Kidney epithelial cell (primary cell): ENCODE measurements at places on chromosomes 7 and 10. TPM values are rescaled to one million over a fixed set of nuclear protein-coding genes. Genes with fewer than 3 reads are reported as not detected.

The MYO3A gene
- total RNA-seq = 0.34 and 2.3 TPM in 2 replicates

The OR2A42 gene
- 0.07 and 0.08 TPM in 2 replicates for total RNA-seq

The SLC13A1 gene
- total RNA-seq = not detected in 2 replicates

The ZNF248 gene
- 7.9 and 9.6 TPM in 2 replicates for total RNA-seq

The PON1 gene
- not detected in 2 replicates for total RNA-seq

The PTPRE gene
- 10.3 and 12.7 TPM in 2 replicates for total RNA-seq

The JMJD1C gene
- total RNA-seq = 90.3 and 98.3 TPM in 2 replicates

The STOX1 gene
- 0.21 and 0.71 TPM in 2 replicates for total RNA-seq

The GIMAP5 gene
- total RNA-seq = 0.17 TPM in 1 of 2 replicates, not detected in the other

GRCh38 chr7:45592230-45592991 lies 18.2 kb downstream of the ADCY1 start:
- DNase-seq = no peak

DNA sequence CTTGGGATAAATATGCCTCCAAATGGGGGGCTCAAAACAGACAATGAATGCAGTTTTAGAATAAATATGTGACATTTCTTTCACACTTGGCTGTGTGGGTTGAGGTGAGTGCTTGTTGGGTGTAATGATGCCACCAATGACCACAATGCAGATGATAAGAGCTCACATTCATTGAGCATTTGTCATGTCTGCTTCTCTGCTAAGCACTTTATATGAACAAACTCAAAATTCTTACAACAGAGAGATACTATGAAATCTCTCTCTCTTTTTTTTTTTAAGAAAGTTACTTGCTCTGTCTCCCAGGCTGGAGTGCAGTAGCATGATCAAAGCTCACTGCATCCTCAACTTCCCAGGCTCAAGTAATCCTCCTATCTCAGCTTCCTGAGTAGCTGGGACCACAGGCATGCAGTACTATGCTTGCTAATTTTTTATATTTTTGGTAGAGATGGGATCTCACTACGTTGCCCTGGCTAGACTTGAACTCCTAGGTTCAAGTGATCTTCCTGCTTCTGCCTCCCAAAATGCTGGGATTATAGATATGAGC lies 185.4 kb downstream of the JCAD start:
- no peak for DNase-seq

- no peak for DNase-seq
Measured at GRCh38 chr7:11829954-11830353, 2.0 kb downstream of the THSD7A start.

- no peak for DNase-seq
Measured at GRCh38 chr10:47454780-47455058, 29.2 kb downstream of the ANXA8 start.

DNA sequence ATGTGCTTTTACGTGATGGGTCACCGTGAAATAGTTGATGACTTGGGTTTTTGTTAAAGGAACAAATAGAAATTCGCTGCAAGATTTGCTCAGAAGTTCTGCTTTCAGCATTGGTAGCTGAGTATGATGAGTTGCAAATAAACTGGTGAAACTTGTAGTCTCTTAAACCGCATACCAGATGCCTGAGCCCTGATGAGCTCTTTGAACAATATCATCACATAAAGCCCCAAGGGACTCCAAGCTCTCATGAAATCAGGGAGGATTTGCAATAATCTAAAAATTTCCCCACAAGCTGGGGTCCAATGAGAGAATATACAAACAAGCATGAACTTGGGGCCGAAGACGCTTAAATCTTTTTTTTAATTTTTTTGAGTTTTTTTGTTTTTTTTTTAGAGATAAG lies 312.4 kb downstream of the CALN1 start:
- DNase-seq = no peak

DNA sequence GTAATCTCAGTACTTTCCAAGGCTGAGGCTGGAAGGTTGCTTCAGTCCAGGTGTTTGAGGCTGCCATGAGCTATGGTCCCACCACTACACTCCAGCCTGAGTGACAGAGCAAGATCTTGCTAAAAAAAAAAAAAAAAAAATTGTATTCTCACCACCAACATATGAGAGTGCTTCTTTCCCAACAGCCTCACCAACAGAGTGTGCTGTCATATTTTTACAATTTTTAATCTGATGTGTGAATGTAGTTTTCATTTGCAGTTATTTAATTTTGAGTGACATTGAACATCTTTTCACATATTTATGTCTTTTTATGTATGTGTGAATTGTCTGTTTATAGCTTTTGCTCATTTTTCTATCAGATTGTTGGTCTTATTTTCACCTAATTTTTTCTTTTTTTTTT lies 35.2 kb downstream of the MYO1G start:
- no peak for DNase-seq

DNA sequence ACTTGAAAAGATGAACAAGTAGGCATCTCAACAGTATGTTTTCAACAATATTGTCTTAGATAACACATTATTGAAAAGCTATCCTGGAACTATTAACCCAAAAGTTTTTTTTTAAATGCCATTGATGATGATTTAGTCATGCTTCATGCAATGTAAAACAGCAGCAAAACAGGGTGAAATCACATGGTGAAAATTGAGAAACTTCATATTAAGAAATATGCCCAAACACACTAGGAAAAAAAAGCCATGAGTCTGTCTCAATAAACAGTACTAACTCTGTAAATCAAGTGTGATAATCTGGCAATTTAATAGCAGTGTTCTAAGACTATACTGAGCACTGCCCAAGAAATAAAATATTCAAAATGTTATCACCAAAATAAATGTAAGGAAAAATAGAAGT lies 613.1 kb downstream of the KCNMA1 start:
- DNase-seq = no peak

DNA sequence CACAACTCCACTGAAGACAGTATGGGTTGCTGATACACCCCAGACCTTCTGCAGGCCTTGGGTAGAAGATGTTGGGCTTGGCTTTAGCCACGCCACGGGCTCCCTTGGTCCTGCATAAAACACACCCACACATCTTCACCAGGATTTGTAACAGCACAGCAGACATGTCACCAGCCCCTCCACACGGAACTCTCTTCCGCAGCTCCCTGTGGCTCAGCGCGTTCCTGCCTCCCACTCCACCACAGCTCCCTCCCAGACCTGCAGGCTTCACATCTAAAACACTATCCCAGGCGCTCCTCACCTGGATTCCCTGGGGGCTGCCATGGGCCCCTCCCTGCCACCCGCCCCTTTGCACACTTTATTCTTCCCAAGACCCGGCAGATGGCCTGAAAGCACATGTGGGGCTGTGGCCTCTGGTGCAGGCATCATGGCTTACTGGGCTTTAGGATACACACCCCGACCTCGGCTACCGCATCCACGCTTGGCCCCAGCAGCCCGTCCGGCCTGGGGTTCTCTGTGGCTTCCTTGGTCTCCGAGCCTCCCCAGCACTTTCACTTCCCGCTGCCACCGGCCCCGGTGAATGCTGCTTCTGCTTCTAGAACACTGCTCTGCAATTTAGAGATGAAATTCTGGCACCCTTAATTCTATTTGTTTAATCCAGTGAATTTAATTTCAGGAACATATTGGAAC lies 432.9 kb downstream of the DNAJB6 start:
- no peak for DNase-seq

DNA sequence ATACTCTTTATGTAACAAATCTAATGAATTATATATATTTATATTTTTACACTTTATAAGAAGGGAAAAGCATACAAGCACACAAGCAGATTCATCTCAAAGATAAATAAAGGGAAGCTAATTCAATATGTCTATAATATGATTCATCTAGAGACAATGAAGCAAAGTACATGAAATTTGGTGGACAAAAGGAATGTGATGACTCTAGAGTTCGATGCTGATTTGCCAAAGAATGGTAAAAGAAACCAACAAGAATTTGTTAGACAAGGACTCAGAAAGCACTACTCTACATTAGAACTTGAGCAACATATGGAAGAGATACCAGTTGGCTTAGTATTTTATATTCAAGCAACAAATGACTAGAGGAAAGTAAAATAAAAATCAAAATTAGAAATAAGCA lies 536.5 kb upstream of the TEX47 start:
- no peak for DNase-seq

DNA sequence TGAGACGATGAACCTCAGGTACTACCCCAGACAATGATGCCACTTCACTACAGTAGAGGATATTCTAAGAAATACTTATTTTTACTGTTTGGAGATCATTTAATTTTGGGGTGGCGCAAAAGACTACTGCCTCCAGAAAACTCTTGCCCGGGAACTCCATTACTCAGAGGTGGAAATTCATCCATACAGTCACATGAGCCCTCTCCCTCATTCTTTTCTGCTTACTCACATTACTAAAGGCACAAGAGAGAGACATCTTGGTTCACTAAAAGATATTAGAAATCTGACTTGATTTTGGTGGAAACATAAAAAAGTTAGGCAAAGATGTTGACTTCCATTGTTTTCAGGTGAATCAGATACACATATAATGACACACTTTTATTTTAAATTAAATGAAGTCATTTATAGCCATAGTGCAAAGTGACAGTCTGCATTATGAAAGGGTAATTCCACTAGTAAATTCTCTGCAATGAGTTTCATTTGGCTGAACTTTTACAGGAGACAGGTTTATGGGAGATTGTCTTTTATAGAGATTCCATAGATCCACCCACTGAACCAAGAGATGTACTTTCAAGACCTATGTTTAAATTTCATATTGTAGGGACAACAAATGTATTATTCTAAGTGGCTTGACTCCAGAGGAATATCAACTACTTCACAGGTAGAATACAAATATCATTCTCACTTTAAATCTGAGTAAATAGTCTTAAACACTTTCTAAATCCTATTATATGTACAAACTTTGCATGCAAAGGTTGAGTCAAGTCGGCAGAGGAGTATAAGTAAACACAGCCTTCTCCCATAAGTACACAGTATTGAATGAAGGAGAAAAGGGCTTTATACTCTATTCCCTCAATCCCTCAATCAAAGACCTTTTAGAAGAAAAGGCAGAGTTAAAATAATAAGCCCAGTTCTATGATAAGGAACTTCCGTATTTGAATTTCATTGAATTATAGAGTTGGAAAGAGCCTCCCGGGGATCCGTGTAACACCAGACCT lies 18.8 kb downstream of the NEBL start:
- DNase-seq = peak; percentile 25

GRCh38 chr10:102919992-102920739 lies 2.1 kb downstream of the CNNM2 start:
- DNase-seq = no peak

DNA sequence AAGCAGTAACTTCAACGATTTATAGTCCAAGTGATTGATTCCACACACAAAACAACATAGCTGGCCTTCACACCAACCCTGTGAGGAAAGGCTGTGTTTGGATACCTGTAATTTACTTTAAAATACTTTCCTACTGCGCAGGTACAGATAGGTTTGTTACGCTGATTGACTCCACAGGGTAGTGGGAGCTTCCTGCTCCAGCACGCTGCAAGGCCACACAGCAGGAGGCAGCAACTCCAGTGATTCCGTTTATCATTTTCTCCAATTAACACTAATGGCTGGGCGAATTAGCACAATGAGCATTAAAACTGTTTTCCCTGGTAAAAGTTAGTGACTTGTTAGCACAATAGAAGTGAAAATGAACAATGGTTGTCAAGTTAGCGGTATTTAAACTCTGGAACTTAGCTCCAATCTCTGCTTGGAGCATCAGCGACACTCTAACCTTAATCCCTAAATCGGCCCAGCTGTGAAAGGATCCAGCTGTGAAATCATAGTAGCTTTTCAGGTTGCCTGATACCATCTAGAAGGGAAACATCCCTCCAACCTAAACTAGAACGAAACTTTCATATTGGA lies 959 bp downstream of the DCLRE1C start:
- no peak for DNase-seq

DNA sequence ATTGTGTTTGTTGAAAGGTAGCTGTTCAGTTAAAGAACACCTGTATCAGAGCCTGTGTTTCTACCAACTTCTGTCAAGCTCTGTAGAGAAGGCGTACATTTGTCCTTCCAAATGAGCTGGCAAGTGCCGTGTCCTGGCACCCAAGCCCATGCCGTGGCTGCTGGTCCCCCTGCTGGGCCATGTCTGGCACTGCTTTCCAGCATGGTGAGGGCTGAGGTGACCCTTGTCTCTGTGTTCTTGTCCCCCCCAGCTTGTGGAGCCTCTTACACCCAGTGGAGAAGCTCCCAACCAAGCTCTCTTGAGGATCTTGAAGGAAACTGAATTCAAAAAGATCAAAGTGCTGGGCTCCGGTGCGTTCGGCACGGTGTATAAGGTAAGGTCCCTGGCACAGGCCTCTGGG lies 154.9 kb downstream of the EGFR start:
- no peak for DNase-seq

- no peak for DNase-seq
Measured at GRCh38 chr7:117706210-117706609, 167.0 kb downstream of the CTTNBP2 start.

DNA sequence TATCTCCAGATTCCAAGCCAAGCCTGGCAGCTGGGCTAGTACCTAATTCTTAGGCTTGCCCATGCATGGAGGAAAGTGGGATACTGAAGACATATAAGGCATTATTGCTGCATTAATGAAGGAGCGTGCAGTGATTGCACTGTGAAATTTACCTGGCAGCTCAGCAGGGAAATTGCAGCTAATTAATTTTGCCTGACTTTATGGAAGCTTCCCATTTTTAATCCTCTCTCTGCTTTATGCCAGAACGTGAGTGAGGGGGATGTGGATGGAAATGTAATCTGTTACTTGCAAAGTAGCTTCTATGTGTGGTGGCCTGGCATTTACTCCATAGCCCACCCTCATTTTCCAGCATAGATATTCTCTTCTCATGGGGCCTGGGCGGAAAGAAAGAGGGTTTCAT lies 134.9 kb downstream of the SH2D4B start:
- DNase-seq = no peak

- peak; percentile 67 for DNase-seq
Measured at GRCh38 chr7:143279186-143280098, 5.3 kb upstream of the TMEM139 start.

DNA sequence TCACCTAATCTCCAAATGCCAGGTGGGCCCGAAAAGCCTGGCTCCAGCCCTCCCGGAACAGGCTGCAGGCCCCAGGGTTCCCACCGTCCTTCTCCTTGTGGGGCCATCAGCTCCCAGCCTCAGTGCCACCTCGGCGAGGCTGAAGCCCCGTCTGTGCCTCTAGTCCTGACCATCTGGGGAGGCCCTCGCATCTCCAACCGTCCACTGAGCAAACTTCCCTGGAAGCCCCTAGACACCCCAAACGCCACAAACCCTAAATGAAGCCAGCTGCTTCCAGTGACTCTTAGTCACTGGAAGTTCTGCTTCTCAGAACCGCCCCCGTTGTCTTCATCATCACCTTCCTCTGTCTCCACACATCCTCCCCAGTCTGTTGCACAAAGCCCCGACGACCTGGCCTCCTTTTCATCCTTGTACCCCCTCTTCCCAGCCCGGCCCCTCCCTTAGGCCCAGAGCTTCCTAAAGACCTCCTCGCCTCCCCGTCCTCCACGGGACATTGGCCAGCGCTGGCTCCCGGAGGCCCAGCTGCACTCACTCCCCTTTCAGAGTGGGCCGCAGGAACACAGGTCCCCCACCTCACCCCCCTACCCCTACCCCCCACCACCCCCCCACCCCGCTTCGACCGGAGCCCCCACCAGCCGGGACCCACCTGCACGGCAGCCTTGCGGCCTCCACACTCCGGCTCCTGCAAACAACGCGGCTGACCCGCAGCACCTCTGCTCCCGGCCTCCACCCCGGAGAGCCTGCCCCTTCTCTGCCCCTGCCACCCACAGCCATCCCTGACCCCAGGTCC lies 1.1 kb upstream of the DIP2C start:
- no peak for DNase-seq
